ENCODE measurements at places on chromosomes 4 and X.

GRCh38 chrX:599837-600715 is 30.5 kb upstream of the SHOX start:
- no peak for DNase-seq

- no peak for DNase-seq
Measured at GRCh38 chr4:138035781-138036258, 206.3 kb downstream of the SLC7A11 start.

GRCh38 chr4:70589785-70590184 is 2.3 kb upstream of the AMBN start:
- no peak for DNase-seq

GRCh38 chr4:9996319-9997110 is 24.8 kb downstream of the SLC2A9 start:
- DNase-seq: peak; percentile 84

DNA sequence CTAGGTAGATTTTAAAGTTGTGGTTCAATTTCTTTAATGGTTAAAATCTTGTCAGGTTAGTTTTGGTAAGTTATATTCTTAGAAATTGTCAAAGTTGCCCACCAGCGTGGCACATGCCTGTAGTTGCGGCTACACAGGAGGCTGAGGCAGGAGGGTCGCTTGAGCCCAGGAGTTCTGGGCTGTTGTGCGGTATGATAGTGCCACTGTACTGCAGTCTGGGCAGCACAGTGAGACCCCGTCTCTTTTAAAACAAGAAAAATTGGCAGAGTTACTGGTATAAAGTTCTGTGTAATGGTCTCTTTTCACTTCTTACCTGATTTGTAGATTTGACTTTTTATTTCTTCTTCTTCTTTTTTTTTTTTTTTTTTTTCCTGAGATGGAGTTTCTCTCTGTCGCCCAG is 64.4 kb downstream of the FAM193A start:
- DNase-seq: no peak

Measured in mucosa of descending colon (tissue), 3 donors.